NCI-H510A (cell line): ENCODE measurements at places on chromosomes 3 and 15.
A peak's percentile ranks its signal among the peaks of the same experiment; 100 is the strongest.

- no peak for DNase-seq
Observed at GRCh38 chr3:13608969-13609725, 60.2 kb downstream of the FBLN2 start.

- no peak for DNase-seq
Observed at GRCh38 chr3:163773136-163773535, 1305.2 kb downstream of the SI start.

DNA sequence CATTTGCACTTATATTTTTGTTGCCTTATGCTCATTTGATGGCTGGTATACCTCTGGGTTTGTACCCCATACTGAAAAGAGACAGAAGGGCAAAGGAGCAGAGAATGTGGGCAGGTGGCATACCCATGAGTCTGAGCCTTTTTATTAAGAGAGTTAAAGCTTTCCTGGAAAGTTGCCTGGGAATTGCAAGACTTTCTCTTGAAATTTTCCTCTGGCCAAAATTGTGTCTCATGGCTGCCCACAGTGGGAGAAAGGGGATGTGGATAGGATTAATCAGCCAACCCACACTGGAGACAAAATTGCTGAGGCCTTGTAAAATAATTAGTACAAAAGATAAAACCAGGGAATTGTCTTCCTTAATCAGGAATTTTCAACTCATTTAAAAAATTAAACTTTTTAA lies 8.2 kb upstream of the NMD3 start:
- DNase-seq = no peak

DNA sequence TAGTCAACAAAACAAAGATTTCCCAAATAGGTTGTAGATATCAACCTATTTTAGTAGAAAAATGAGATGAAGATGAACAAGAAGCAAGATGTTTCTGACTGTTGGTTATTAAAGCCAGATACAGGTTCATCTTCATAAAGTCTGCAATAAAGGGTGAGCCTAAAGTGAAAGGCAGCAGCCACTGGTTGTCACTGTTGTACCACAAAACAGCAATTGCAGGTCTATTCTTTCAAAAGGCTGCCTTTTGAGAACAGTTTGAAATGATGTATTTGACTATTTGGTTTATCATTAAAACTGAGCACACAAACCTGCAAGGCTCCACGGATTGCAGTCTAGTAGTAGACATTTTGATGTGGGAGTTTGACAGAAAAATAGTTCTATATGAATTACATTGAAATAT lies 543.4 kb downstream of the GBE1 start:
- no peak for DNase-seq

GRCh38 chr3:188257384-188258026 lies 103.5 kb downstream of the LPP start:
- no peak for DNase-seq

- DNase-seq = no peak
Observed at GRCh38 chr3:380801-381200, 184.2 kb downstream of the CHL1 start.

GRCh38 chr3:85591451-85591850 lies 632.7 kb downstream of the CADM2 start:
- no peak for DNase-seq

DNA sequence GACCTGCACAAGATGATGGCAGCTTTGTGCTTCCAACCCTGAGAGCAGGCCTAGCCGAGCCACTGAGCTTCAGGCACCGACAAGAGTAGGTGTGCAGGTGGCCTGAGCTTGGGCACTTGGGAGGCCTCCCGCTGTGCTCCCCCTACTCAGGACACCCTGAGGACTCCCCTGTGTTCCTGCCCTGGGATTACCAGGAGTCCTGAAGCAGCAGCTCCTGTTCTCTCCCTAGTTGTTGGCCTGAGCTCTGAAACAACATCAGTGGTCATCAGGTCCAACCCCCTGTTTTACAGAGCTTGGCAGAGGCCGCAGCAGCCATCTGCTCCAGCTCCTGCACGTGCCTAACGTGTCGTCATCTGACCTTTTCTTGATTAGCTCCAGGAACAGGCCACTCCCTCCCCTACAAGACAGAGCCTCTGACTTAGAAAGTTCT lies 8.0 kb upstream of the MESP2 start:
- DNase-seq = no peak

DNA sequence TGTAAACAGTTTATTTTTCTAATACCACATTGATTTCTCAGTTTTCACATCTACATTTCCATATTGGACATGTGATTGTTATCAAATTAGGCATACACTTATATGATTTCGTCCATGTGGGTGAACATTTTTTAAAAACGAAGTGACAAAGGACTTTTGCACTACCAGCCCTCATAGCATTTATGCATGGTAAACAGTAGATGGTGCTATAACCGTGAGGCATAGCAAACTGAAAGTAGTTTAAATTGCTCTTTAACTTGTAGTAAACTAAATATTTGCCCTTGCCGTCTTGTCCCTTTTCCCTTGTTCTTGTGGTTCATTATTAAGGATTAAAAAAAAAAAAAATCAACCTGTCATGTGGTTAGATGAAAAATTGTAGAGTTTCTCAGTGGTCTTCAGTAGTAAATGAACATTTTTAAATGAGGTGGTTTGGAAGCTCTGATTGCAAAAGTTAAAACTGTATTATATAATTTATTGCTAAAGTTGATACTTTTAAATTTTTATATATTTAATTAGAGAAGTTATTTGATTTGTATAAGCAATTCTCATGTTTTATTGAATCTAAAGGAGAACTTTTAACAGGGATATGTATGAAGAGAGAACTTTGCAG lies 24.0 kb downstream of the STX19 start:
- no peak for DNase-seq

GRCh38 chr3:82058809-82059208 lies 297.4 kb upstream of the GBE1 start:
- no peak for DNase-seq

GRCh38 chr3:169400874-169401273 lies 262.6 kb downstream of the MECOM start:
- DNase-seq = peak; percentile 8
